GDM1 (cell line): ENCODE measurements at places on chromosomes 4 and X.

- no peak for DNase-seq
Observed at GRCh38 chr4:140719686-140720085, 36.5 kb downstream of the TBC1D9 start.

DNA sequence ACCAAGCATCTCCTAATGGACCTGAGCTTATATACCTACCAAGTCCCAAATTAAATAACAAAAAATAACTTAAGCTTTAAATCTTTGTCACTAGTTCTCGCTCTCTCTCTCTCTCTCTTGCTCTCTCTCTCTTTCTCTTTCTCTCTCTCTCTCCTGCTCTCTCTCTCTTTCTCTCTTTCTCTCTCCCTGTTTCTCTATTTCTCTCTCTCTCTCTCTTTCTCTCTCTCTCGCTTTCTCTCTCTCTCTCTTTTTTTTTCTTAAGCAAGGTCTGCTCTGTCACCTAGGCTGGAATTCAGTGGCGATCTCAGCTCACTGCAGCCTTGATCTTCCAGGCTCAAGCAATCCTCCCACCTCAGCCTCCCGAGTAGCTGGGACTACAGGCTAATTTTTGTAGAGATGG is 266.6 kb downstream of the BANK1 start:
- DNase-seq, result no peak

- DNase-seq, result no peak
Observed at GRCh38 chr4:160319221-160319867, 1216.5 kb downstream of the RAPGEF2 start.

DNA sequence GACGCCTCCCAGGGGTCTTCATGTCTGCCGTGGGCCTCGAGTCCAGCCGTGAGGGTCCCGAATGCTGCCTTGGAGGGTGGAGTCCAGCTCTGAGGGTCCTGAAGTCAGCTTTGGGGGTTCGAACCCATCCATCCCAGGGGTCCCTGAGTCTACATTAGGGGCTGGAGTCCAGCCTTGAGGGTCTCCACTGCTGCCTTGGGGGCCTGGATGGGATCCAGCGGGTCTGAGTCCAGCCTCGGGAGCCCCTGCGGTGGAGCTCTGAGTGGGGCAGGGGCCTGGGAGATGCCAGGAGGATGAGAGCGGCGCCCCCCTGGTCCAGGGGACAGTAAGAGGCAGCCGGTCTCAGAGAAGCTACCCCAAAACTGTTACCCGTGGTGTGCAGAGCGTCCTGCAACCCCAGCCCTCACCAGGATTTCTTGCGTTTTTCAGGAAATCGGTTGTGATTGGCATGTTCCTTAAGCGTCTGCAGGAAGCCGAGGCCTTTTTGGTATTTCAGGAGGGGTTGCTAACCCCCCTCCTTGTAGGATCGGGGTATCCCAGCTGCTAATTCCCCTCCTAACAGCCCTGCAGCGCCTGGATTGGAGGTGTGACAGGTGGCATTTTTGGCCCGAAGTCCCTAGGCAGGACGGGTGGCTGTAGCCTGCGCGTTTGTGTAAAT is 1.7 kb upstream of the GTPBP6 start:
- DNase-seq, result no peak

- DNase-seq, result no peak
Observed at GRCh38 chr4:157012296-157012695, 40.7 kb upstream of the PDGFC start.

DNA sequence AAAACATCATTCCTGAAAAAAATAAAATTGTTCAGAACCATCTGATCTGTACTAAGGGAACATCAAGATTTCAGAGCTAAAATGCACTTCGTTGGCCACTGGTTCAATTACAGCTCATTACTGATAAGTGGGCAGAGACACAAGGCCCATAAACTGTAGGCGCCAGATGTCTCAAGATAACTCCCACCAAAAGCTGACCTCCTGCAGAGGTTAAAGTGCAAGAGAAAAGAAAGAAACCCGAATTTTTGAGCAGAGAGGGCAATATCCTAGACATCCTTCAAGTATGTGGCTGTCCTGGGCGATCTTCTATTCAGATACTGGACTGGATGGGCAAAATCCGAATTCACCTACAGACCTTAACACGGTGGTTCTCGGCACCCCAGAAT is 660 bp downstream of the GEMIN8 start:
- DNase-seq, result no peak

- no peak for DNase-seq
Observed at GRCh38 chrX:22486296-22486695, 213.6 kb downstream of the CBLL2 start.

DNA sequence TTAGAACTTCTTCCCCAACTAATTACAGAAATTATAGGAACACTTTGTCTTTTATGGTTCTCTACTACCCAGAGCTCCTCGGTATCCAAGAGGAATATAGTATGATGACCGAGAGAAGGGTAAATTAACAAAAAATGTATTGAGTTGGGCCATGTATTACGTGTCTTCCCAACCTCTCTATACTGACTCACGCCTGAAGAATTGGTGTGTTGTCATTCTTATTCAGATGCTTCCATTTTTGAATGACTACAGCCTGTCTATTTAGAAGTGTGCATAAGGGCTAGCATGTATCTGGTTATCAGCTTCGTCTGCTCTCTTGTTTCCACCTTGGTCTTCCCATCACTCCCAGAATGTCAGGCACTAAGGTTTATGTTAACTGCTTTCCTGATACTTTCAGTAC is 24.5 kb upstream of the SCD5 start:
- DNase-seq, result no peak

DNA sequence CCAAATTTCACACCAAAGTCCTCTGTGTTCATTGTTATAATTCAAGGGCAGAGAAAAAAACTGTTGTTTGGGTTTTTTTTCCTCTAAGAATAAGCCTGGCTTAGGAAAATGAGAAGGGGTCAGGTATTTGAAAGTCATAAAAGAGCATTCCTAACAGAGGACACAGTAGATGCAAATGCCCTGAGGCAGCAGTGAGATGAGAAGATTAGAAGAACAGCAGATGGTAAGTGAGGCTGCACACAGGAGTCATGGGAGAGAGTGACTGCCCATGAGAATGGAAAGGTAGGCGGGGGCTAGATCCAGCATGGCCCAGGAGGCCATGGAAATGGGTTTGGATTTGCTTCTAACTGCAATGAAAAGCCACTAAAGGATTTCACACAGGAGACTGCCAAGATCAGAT is 107.5 kb upstream of the RBPJ start:
- DNase-seq, result no peak

GRCh38 chrX:38304010-38304409 is 23.3 kb downstream of the RPGR start:
- no peak for DNase-seq
